Stimulated activated CD4-positive, alpha-beta T cell treated with anti-CD3 and anti-CD28 coated beads, Interleukin-1b, Interleukin-23, amount 100 ng/mL, for 1 hour (primary cell): ENCODE measurements at places on chromosomes 5 and 9.

GRCh38 chr5:37710965-37711364 is 128.9 kb downstream of the GDNF start:
- no peak for DNase-seq

DNA sequence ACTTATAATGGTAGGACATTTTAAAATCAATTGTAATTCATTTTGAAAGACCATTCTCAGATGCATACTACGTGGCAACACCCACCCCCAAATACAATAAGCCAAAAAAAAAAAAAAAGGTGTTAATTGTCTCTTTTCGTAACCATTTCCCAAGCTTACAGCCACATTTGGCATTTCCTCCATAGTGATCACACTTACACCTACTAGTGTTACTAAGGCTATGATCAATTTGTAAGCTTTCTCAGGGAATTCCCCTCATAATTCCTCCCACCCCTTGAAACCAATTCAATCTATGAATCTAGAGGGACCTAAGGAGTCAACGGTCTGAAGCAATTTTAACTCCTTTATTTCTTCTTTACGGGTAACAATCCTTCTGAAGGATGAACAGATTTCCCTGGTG is 40.1 kb downstream of the NR2F1 start:
- DNase-seq: no peak

DNA sequence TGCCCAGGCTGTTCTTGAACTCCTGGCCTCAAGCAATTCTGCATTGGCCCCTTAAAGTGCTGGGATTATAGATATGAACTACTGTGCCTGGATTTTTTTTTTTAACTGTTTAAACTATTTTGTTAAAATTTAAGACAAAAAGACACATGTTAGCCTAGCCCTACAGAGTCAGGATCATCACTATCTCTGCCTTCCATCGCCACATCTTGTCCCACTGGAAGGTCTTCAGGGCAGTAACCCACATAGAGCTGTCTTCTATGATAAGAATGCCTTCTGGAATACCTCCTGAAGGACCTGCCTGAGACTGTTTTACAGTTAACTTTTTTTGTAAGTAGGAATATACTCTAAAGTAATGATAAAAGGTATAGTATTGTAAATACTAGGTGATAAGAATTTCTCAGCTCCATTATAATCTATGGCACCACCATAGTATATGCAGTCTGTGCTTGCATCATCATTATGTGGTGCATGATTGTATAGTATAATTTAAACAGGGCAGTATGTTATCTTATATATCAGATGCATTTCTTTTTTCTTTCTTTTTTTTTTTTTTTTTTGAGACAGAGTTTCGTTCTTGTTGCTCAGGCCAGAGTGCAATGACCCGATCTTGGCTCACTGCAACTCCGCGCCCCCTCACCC is 52.7 kb downstream of the DENND4C start:
- no peak for DNase-seq

- no peak for DNase-seq
These were observed 709 bp downstream of the WHRN start for GRCh38 chr9:114504341-114505186.

DNA sequence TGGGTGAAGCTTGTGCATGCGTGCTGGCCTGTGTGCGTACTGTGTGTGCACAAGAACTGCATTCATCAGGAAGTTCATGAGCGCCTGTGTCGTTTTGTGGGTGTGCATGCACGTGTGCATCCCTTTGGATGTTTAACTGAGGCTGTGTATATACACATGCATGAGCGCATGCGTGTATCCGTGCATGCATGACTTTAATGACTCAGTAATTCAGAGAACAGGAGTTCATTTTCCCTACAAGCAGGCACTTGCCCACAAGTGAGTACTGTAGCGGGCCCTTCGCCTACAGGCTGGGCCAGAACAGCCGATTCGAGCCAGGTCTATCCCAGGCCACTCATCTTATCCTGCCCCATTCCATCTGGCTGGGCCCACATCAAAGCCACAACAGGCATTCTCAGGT is 29.8 kb downstream of the CORO2A start:
- DNase-seq: no peak

GRCh38 chr9:94767331-94768072 is 41.0 kb downstream of the AOPEP start:
- no peak for DNase-seq

DNA sequence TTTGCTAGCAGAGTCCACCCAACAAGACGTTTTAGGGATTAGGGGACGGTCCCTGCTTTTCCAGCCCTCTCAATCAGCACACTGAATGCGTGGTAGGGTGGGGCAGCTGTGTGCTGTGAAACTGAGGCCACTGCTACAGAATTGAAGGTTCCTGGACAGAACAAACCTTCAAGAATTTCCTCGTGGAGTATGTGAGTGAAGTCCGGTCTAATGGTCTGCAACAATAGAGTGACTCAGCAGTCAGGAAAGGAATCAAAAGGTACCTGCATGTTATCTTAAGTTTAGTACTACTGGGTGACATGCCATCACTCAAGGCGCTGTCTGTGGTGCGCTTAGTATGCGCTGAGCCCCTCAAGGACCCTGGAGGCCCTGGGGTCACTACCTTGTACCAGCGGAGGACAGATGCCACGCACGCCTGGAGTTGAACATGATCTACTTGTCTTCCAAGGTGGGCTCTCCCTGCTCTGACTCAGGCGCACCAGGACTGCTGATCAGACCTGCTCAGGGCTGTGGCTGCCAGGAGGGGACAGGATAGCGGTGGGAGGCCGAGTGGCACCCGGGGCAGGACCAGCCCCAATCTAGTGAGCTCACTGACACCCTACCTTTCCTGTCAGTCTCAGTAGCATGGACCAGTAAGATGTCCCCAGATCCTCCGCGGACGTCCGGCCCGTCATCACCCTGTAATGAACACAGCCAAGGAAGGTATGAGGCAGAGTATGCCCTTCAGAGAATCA is 50.5 kb downstream of the PRRT1B start:
- no peak for DNase-seq

DNA sequence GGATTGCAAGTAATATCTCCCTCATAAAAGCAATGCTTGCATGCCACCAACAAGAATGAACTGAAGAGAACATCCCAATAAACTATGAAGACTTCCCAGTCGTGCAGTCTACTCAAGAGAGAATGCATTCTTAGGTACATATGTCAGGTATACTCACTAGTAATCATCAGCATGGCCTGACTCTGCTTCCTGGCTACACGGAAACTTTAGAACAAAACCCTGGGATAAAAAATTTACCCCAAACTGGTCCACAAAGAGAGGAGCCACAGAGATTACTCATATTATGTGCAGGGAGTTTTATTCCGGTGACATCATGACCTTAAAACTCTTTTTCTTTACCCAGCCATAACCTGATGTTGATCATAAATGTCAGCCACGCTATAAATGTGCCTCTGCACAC is 57.5 kb upstream of the PAPPA start:
- no peak for DNase-seq

DNA sequence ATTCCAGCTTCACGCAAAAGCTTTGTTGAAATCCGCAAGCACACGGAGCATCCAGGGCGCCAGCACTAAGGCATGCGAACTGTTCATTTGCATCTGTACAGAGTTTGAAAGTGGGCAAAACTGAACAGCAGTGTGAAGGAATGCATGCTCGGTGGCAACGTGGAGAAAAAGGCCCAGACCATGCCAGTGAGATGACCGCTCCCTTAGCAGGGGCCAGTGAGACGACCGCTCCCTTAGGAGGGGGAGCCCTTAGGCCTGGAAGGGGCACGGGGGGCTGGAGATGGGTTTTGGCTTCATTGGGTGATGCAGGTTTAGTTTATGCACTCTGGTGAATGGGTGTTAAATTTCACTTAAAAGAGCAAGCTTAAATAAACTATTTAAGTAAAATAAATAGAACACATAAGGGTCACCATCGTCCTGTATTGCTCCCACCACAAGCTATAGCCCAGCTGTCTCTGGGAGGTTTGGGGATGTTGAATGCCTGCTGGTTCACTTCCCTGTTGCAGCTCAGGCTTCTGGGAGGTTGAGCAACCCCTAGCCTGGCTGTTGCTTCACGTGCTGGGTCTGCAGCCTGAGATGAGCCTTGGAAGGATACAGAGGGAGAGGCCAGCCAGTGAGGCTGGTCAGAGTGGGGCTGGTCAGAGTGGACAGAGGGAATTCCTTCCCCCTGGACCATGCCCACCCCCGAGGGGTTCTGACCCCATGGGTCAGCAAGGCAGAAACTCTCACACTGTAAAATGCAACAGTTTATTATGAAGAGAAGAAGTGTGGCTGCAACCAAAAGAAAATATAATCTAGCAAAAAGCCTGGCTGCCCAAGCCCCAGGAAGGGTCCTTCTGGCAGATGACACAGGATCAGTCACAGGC is 4.6 kb upstream of the FCN1 start:
- DNase-seq: no peak
